Cortex of kidney (tissue), 1 donor: ENCODE measurements at places on chromosomes 2 and 18.

- no peak for DNase-seq
Observed at GRCh38 chr18:58850786-58851469, 13.7 kb upstream of the ZNF532 start.

- DNase-seq = no peak
Observed at GRCh38 chr2:29729401-29729800, 192.0 kb downstream of the ALK start.

GRCh38 chr2:170235860-170236679 lies 58.1 kb downstream of the MYO3B start:
- DNase-seq = no peak

- no peak for DNase-seq
Observed at GRCh38 chr18:63099848-63100629, 219.5 kb downstream of the BCL2 start.

DNA sequence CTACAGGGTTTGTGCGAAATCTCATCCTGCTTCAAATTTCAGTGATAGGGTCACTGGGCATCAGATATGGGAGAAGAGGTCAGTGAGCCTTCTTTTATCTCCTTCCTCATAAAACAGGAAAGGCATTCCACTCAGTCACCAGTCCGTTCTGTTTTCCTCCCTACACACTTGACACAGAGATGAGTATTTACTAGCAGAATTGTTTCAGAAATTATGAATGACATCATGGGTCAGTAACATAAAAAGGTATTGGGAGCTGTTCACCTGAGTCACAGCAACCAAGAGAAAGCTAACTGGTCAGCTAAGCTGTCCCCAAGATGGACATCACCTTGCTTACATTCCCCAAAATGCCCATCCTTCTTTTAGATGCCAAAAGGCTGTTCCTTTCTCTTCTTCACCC lies 96.3 kb downstream of the ACVR1 start:
- no peak for DNase-seq

GRCh38 chr2:174611854-174612253 lies 14.2 kb upstream of the WIPF1 start:
- no peak for DNase-seq

- DNase-seq = no peak
Observed at GRCh38 chr2:118250463-118250862, 162.2 kb downstream of the INSIG2 start.

- no peak for DNase-seq
Observed at GRCh38 chr2:46534589-46534988, 55.2 kb downstream of the TMEM247 start.

GRCh38 chr2:181934694-181935093 lies 43.2 kb downstream of the ITPRID2 start:
- DNase-seq = no peak

- DNase-seq = no peak
Observed at GRCh38 chr2:85064927-85065577, 68.1 kb upstream of the TCF7L1 start.

DNA sequence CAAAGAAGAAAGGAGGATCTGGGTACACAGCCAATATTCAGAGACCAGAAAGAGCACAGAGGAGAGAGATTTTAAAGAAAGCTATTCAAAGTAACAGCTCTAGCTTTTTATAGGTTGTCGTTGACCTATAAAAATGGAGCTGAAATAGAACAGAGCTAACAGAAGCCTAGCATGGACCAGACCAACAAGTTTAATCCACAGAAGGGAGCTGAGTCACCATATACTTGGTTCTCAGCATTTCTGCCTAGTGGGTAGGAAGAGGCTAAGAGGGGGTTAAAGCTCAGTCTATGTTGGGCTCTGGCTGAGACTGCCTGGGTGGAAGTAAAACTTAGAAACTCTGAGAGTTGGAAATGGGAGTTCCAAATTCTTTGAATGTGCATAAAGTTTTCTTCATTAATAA lies 678.0 kb upstream of the CDH2 start:
- no peak for DNase-seq

DNA sequence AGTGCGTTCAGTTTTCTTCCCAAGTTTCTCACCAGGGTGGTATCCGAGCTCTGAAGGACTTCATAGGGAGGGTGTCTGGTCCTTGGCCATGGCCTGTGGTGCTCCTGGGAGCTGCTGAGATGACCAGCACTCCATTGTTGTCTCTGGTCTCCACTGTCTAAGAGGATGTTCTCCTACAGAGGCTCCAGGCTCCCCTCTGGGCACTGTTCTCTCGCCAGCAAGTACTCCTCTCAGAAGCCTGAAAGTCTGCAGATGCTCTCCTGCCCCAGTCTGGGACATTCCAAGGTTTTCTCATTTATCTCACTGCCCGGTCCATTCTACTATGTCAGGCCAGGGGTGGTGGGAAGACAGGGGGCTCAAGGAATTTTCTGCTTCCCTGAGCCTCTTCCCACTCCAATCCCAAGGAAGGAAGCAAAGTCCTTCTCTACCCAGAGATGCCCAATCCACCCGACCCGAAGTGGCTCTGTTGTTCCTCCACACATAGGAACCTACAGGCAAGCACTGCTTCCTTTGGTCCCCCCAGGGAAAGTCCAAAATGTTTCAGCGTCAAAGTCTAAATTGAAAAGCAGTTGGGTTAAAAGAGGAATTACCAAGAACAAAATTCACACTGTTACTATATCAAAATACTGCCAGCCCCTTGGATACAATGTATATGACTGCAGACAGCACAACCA lies 110.5 kb downstream of the GYPC start:
- DNase-seq = no peak

- no peak for DNase-seq
Observed at GRCh38 chr2:213934560-213934959, 476.3 kb upstream of the VWC2L start.

DNA sequence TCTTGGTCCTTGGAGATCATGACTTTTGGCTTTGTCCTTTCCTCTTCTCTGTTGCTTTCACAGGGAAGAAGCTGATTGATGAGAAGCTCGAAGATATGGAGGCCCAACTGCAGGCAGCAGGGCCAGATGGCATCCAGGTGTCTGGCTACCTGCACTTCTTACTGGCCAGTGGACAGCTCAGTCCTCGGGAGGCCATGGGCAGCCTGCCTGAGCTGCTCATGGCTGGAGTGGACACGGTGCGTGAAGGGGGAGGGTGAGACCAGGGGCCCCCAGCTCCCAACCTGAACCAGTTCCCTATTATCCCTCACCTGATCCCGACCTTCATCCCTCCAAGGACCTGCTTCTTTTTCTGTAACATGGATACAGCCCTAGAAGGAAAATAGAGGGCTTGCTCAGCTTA lies 18.7 kb downstream of the PRKAG3 start:
- no peak for DNase-seq

- DNase-seq = no peak
Observed at GRCh38 chr2:241724259-241724974, 10.0 kb upstream of the D2HGDH start.

DNA sequence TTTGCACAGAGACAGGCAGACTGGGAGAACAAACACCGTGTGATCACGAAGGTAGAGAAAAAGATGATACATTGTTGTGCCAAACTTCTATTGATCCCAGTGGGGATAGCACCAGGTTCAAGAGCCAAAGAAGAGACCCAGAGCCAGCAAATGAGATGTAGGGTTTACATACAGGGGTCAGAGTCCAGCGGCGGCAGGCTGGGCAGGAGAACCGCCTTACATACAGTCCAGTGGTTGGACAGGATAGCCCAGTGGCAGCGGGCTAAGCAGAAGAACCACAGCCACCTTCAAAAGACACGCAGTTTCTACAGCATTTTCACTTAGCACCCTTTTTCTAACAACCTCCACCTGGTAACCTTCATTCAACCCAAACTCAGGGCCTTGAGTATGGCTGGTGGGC lies 932.8 kb downstream of the SLC4A3 start:
- DNase-seq = no peak

- DNase-seq = no peak
Observed at GRCh38 chr2:205954707-205955106, 131.3 kb downstream of the INO80D start.

DNA sequence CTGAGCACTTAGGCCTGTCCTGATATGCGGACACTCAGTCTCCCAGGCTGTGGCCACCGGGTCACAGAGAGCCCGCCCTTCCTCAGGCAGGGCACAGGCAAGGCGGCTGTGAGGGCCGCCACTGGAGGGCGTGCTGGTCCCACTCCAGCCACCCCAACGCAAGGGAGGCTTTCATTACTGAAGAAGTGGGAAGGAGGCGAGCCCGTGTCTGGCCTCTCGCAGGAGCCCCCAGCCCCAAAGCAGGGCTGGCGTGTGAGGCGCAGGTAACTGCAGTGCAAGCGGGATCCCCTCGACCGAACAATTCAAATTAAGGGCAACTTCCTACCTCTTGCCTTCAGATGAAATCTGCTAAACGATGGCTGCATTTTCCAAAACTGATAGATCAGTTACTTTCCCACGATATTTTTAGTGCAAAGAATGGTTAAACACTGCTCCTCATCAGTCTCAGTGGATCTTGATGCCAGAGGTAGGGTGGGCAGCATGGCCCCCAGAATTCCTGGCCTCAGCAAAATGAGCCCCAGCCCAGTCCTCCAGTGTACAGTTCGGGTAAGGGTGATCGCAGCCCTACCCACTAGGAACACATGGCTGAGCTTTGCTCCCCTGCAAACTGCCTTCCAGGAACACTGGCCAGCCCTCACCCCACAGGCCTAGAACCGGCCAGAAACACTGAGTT lies 97.2 kb downstream of the SEPTIN10 start:
- no peak for DNase-seq

GRCh38 chr18:31199190-31199769 lies 36.6 kb upstream of the DSC1 start:
- DNase-seq = no peak

- DNase-seq = no peak
Observed at GRCh38 chr2:11771971-11772615, 25.7 kb downstream of the LPIN1 start.

GRCh38 chr18:45617284-45617683 lies 2.0 kb downstream of the SLC14A2 start:
- DNase-seq = no peak

GRCh38 chr2:140122001-140122400 lies 1341.8 kb upstream of the NXPH2 start:
- DNase-seq = no peak

- DNase-seq = no peak
Observed at GRCh38 chr18:56593906-56594305, 44.5 kb downstream of the TXNL1 start.

GRCh38 chr2:239162141-239162821 lies 238.5 kb downstream of the HDAC4 start:
- no peak for DNase-seq

GRCh38 chr18:35049111-35050027 lies 8.2 kb downstream of the MAPRE2 start:
- no peak for DNase-seq

DNA sequence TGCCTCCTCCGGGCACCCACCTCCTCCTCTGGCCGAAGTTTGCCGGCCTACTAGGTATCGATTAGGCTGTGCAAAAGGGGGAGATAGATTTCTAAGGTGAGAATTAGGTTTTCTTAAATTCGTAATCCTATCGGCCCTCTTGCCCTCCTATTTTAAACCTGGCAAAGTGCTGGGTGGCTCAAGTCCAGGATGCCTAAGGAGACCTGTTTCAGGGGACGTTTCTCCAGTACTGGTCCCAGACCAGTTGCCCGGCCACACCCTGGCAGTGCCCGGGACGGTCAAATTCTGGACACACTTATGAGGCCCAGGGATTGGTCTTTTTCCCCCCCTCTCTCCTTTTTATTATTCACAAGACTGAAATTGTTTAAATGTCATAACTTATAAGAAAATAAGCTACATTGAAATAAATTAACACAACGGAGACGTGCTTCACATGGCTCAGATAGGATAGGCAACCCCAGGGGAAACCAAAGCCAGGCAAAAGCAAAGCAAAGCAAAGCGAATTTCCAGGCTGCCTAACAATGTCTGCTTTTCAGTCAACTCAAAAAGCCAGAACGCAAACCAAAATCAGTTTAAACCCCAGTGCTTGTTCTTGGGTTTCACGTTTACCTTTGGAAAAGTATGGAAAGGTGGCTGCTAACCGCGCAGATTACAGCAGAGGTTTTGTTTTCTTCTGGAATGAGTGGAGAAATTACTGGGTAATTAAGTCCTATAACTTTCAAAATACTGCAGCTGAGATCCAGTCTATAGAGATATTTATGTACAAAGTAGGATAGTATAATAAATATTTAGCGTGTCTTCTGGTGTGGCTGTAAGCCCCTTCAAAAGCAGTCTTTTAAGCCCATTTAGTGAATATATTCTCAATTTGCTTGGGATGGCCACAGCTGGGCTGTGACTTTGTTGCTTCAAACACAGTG lies 3.0 kb downstream of the GBX2 start:
- DNase-seq = no peak

DNA sequence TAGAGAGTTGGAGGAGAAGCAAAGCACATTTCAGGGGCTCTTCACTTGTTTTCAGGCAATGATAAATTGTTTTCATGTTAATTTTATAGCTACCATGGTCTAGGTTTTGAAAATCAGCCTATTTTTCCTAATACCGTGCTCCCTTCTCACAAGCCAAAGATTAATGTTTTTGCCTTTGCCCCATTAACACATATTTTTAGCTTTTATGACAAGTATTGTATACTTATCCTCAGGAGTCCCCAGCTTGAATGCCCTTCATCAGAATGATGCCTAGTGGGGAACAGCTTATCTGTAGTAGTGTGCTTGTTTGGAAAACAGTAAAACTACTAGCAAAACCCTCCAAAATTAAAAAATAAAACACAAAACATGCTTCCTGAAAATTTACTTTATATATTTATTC lies 194.0 kb downstream of the LNPK start:
- DNase-seq = no peak

DNA sequence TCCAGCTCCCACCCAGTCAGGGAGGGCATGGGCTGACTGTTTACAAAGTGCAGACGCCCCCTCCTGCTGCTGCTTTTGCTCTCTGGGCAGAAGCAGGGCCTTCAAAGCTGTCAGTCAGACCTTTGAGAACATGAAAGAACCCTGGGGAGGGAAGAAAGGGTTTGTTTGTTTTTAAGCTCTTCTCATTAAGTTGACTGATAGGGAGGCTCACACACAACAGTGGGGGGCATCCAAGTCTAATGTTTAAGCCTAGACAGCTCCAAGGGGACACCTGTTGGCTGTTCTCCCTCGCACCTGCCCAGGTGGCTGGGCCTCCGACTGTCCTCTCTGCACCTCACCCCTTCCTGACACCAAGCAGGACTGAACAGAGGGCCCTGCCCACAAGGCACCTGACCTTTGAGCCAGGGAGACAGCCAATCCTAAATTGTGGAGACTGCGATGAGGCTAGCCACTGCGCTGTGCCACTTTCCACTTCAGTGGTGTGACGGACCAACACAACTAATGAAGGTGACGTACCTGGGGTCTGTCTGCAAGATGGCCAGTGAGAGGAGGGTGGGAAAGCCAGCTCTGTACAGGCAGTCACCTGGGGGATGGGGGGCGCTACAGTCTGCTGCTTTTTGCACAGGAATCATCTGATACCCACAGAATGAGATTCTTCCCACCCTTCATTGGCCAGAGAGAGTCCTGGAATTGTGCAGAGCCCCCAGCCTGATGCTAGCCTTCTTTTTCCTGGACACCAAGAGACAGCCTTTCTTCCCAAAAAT lies 16.3 kb downstream of the ST6GAL2 start:
- no peak for DNase-seq
